Activated T-helper 2 cell treated with anti-CD3 and anti-CD28 coated beads, Interferon-gamma antibody, Interleukin-2, Interleukin-4, amounts not matched to agents 10 μg/mL and 5 μg/mL and 100 μg/mL, durations not matched to agents 14 hours and 24 hours and 36 hours (primary cell): ENCODE measurements at places on chromosomes 2 and 18. TPM values are rescaled to one million over a fixed set of nuclear protein-coding genes. Genes with fewer than 3 reads are reported as not detected.

- H3K4me1 ChIP-seq: no peaks in the 10 kb centered on the region
- H3K27ac ChIP-seq: no peak overlapping the region
- peaks cover 18% of the 10 kb centered on the region for H3K27me3 ChIP-seq
- H3K4me3 ChIP-seq: no peak overlapping the region
- DNase-seq: no peak
- H3K36me3 ChIP-seq: no peaks in the 10 kb centered on the region
Measured at GRCh38 chr2:233882353-233882752, 14.2 kb upstream of the MSL3B start.

- H3K4me3 ChIP-seq: no peak overlapping the region
- no peak for DNase-seq
- peaks cover 5% of the 10 kb centered on the region for H3K4me1 ChIP-seq
- no peak overlapping the region for H3K27ac ChIP-seq
- no peaks in the 10 kb centered on the region for H3K36me3 ChIP-seq
- peaks cover 37% of the 10 kb centered on the region for H3K27me3 ChIP-seq
Measured at GRCh38 chr2:234175649-234176048, 125.1 kb downstream of the SPP2 start.

The VIT gene
- not detected in 2 replicates for total RNA-seq

DNA sequence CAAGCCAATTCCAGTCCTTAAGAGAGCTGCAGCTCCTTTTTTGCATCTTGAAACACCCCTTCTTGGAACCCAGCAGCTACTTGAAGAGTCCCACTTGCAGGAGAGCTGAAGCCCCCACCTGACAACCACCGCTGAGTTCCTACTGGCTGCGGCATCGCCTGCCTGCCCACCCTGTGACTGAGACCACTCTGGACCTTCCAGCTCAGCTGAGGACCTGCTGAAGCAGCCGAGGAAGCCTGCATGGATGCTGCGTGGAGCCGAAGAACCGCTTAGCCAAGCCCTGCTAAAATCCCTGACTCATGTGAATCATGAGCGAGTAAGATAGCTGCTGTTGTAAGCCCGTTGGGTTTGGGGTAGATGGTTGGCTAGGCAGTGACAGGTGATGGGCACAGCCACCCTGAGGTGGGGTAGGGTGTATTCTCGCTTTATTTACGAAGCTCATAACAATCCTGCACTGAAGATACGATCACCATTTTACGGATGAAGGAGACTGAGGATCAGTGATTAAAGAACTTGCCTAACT is 78.4 kb downstream of the INHBB start:
- no peaks in the 10 kb centered on the region for H3K4me1 ChIP-seq
- peaks cover 9% of the 10 kb centered on the region for H3K27me3 ChIP-seq
- no peak for DNase-seq
- no peaks in the 10 kb centered on the region for H3K36me3 ChIP-seq

DNA sequence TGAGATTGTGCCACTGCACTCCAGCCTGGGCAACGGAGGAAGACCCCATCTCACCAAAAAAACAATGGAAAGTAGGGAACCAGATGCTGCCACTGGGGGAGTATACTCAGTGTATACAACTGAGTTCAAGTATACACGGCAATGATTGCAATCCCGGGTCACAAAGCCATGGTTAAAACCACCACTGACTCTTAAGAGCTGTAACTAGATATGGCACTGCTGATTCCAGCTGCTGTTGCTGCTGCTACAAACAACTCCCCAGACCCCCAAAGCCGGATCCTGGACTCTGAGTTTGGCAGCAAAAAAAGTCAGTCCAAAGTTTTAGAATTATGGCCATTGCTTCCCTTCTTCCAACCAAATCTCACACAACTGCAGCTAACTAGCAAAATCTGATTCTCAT is 43.7 kb upstream of the COX7A2L start:
- DNase-seq: no peak
- H3K36me3 ChIP-seq: no peaks in the 10 kb centered on the region
- no peak overlapping the region for H3K4me3 ChIP-seq
- no peak overlapping the region for H3K27ac ChIP-seq
- H3K4me1 ChIP-seq: no peaks in the 10 kb centered on the region

DNA sequence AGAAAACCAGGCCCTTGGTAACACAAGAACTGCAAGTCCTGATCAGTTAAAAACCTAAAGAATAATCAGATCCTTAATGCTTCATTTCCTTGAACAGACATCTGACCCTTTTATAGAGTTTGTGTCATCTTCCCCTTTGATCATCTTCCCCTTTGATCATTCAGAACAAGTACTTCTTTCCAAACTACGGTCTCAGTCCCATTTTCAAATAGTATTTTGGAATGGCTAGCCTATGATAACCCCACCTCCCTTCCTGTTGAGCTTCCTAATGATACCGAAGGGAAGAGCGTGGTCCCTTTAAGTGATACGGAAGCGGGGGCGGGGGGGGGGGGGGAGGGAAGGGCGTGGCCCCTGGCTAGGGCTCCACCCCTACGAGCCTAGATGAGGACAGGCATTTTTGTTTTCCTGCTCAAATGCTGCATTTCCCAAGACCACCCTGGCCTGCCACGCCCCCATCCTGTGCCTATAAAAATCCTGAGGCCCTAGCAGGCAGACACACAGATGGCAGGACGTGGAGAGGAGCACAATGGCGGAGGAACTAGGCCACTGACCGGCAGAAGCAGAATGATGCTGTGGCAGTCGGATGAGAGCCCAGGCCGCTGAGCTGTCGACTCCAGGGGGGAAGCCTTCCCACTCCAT is 24.1 kb upstream of the CHRNA1 start:
- H3K4me3 ChIP-seq: no peak overlapping the region
- DNase-seq: no peak
- no peaks in the 10 kb centered on the region for H3K36me3 ChIP-seq
- peak overlapping the region; percentile 67 for H3K27ac ChIP-seq
- H3K27me3 ChIP-seq: no peaks in the 10 kb centered on the region

The SLC16A14 gene
- total RNA-seq: 6.7 and 7.8 TPM in 2 replicates

GRCh38 chr2:48715042-48715899 is 40.3 kb downstream of the LHCGR start:
- no peak for DNase-seq
- no peak overlapping the region for H3K4me3 ChIP-seq
- no peak overlapping the region for H3K27ac ChIP-seq
- H3K4me1 ChIP-seq: no peaks in the 10 kb centered on the region

DNA sequence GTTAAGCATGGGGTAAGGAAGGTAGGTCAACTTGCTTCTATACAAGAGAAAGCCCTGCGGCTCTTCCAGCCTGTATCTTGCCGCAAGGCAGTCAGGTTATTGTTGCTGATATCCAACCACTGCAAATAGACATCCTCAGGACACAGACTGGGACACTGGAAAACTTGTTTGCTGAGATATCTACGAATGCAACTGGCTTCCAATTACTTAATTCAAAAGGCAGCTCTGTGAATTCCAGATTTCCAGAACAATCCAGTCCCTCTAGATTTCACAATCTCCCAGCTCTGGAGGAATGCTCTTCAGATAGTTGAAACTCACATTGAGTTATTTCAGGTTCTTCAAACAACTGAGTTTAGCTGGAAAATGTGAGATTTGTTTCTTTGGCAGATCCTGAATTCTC is 34.6 kb upstream of the SP9 start:
- no peaks in the 10 kb centered on the region for H3K36me3 ChIP-seq
- H3K27me3 ChIP-seq: peaks cover 9% of the 10 kb centered on the region
- no peak overlapping the region for H3K27ac ChIP-seq

The TMEM200C gene
- 0.02 TPM in 1 of 2 replicates, not detected in the other for total RNA-seq

The ALPP gene
- not detected in 2 replicates for total RNA-seq

DNA sequence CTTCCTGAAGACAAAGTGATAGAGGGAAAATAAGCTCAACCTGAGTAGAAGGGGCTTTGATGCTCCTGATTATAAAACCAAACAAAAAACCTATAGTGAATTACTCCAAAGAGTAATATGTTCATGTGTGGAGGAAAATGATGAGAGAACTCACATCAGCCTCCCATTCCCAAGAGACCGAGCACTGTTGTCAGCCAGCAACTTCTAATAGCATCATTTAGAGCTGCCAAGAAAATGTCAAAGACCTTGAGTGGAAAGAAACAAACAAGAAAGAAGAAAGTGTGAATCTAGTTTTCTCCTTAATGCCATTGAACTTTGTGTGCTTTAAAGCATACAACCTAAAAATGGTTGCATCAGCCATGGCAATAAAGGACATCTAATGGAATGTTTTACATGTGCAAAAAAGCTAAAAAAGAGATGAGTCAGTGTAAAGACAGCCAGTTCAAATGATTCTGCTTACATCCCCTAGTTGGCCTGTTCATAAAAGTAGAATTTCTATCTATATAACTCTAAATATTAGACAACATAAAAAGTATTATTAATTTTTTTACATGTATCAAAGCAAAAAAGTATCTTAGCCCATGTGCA is 1066.2 kb downstream of the TDRD15 start:
- H3K4me3 ChIP-seq: no peak overlapping the region
- H3K4me1 ChIP-seq: no peaks in the 10 kb centered on the region
- H3K27ac ChIP-seq: no peak overlapping the region
- no peaks in the 10 kb centered on the region for H3K27me3 ChIP-seq
- H3K36me3 ChIP-seq: no peaks in the 10 kb centered on the region
- no peak for DNase-seq

GRCh38 chr2:205657579-205657978 is 24.7 kb upstream of the NRP2 start:
- H3K4me1 ChIP-seq: peaks cover 47% of the 10 kb centered on the region
- no peaks in the 10 kb centered on the region for H3K36me3 ChIP-seq
- H3K27ac ChIP-seq: no peak overlapping the region
- no peak overlapping the region for H3K4me3 ChIP-seq
- H3K27me3 ChIP-seq: no peaks in the 10 kb centered on the region

The IL1A gene
- 6.8 and 7.0 TPM in 2 replicates for total RNA-seq

The HS1BP3 gene
- 11.5 and 11.9 TPM in 2 replicates for total RNA-seq

GRCh38 chr2:117958186-117958585 is 55.7 kb downstream of the CCDC93 start:
- H3K4me3 ChIP-seq: no peak overlapping the region
- H3K27ac ChIP-seq: no peak overlapping the region
- no peak for DNase-seq

- H3K27ac ChIP-seq: no peak overlapping the region
- H3K4me1 ChIP-seq: peaks cover 34% of the 10 kb centered on the region
- peaks cover 47% of the 10 kb centered on the region for H3K36me3 ChIP-seq
- no peaks in the 10 kb centered on the region for H3K27me3 ChIP-seq
- DNase-seq: no peak
- H3K4me3 ChIP-seq: no peak overlapping the region
Measured at GRCh38 chr2:69918401-69918800, 3.5 kb downstream of the MXD1 start.

DNA sequence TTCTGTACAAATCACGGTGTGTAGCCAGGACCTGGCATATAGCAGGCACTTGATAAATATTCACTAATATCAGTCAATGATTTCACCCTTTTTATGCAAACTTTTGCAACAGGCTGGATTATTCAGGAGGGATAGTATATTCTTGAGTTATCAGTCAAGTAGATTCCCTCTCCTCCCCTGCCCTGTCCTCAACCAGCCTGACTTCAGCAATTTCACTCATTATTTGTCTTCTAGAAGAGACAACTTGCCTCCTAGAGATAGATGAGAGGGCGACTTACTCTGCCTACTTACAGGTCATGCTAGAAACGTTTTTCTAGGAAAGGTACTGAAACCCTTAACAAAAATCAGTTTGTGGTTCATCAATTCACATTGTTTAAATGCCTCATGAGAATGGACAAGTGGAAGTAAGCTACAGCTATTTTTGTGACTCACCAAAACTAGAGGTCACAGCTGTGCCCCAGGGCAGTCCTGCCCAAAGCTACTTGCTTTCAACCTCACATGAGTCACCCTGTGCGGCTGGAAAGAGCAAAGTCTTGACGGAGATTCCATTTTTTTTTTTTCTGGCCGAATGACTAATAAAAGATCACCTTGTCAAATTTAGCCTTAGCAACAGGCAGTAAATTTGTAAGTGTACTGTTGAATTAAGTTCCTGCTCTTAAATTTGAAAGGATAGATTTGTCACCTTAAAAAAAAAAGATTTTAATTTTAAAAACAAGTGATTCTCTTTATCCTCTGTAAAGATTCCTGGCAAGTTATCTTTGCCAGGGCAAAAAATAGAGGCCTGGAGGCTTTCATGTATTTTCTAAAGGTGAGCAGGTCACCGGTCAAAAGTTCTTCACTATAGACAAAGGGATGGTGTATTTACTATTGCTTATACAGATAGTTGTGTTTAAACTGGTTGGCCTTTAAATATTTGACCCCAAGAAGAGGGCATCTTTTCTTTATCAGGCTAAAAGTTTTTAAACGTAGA is 109.0 kb upstream of the SLC35G4 start:
- no peak overlapping the region for H3K27ac ChIP-seq
- H3K27me3 ChIP-seq: no peaks in the 10 kb centered on the region
- no peaks in the 10 kb centered on the region for H3K36me3 ChIP-seq
- no peak overlapping the region for H3K4me3 ChIP-seq
- DNase-seq: no peak

DNA sequence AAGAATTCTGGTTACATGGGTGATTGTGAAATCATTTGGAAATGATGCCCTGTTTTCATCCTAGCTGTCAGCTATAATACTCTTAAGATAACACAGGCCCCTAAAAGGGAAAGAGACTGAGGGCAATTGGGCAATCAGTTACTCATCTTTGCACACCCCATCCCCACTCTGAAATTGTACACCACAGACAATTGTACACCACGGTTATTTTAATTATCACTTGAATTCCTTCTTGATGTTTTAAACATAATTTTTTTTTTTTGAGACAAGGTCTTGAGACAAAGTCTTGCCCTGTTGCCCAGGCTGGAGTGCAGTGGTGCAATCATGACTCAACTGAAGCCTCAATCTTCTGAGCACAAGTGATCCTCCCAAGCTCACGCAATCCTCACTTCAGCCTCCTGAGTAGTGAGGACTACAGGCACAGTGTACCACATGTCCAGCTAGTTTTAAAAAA is 862.4 kb upstream of the ACVR2A start:
- H3K4me1 ChIP-seq: no peaks in the 10 kb centered on the region
- peaks cover under 1% of the 10 kb centered on the region for H3K27me3 ChIP-seq
- H3K27ac ChIP-seq: no peak overlapping the region

The PPIL3 gene
- 55.4 and 57.8 TPM in 2 replicates for total RNA-seq

The CRYGD gene
- total RNA-seq: not detected in 2 replicates

The C18orf54 gene
- total RNA-seq: 10.4 and 10.9 TPM in 2 replicates

DNA sequence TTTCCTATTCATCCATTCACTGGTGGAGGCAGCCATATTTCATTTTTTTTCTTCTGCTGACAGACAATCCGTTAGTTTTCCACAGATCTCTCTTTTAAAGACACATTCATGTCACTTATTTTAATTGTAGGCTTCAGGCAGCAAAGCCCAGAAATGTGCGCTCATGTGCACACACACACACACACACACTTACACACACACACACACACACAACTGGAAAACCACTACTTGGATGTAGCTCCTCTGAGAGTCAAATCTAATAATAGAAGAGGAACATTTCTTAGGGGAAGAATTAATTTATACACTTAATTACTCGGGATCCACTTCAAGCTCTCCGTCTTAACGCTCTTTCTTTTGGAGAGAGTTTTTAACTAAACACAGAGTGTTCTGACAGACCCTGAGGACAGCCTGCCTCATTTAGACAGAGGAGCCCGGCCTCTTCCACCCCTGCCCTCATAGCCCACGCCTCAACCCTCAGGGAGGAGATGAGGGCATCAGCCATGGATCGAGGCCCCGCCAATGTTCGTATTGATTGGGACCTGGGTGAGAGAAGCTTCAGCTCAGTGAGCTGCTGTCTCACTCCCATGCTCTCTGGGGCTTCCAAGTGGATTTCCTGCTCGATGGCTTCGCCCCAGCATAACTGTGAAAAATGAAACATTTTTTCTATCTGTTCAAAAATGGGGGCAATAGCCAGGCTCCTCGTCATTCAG is 261.4 kb upstream of the SKOR2 start:
- H3K4me1 ChIP-seq: no peaks in the 10 kb centered on the region
- no peaks in the 10 kb centered on the region for H3K36me3 ChIP-seq
- H3K4me3 ChIP-seq: no peak overlapping the region
- H3K27ac ChIP-seq: no peak overlapping the region
- H3K27me3 ChIP-seq: no peaks in the 10 kb centered on the region
- no peak for DNase-seq

The UGT1A10 gene
- not detected in 2 replicates for total RNA-seq
